CD4-positive, alpha-beta memory T cell (primary cell): ENCODE measurements at places on chromosomes 3 and 15. TPM values are rescaled to one million over a fixed set of nuclear protein-coding genes. Genes with fewer than 3 reads are reported as not detected.

Gene CHL1
- not detected for total RNA-seq

GRCh38 chr15:57059026-57059660, 140.7 kb downstream of the TCF12 start:
- H3K27me3 ChIP-seq = no peaks in the 10 kb centered on the region
- no peak overlapping the region for H3K27ac ChIP-seq
- peaks cover 3% of the 10 kb centered on the region for H3K4me1 ChIP-seq
- no peak overlapping the region for H3K4me3 ChIP-seq
- no peaks in the 10 kb centered on the region for H3K36me3 ChIP-seq
- no peak for DNase-seq

- DNase-seq = no peak
- no peaks in the 10 kb centered on the region for H3K27me3 ChIP-seq
- no peak overlapping the region for H3K4me3 ChIP-seq
- H3K27ac ChIP-seq = no peak overlapping the region
- no peaks in the 10 kb centered on the region for H3K4me1 ChIP-seq
Observed at GRCh38 chr3:11195721-11196332, 41.5 kb downstream of the HRH1 start.

- H3K27me3 ChIP-seq = no peaks in the 10 kb centered on the region
- H3K4me3 ChIP-seq = no peak overlapping the region
- H3K36me3 ChIP-seq = no peaks in the 10 kb centered on the region
- H3K27ac ChIP-seq = no peak overlapping the region
Observed at GRCh38 chr3:105465251-105465853, 98.6 kb downstream of the ALCAM start.

DNA sequence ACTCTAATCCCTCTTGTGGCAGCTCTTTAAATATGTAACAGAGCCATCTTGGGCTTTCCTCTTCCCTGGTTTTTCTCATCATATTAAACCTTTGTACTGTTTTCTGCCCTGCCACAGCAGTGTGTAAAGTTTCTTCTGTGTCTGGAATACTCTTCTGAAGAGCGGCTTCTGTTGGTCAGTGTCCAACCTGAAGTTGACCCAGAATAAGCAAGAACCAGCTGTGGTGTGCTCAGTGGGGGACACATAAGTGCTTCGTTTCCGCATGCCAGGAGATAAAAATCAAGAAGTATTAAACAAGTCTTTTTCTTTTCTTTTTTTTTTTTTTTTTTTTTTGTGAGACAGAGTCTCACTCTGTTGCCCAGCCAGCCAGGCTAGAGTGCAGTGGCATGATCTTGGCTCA, 173.2 kb upstream of the CHRM5 start:
- H3K27me3 ChIP-seq = no peaks in the 10 kb centered on the region
- no peak overlapping the region for H3K27ac ChIP-seq
- no peaks in the 10 kb centered on the region for H3K4me1 ChIP-seq
- H3K4me3 ChIP-seq = no peak overlapping the region
- no peak for DNase-seq

DNA sequence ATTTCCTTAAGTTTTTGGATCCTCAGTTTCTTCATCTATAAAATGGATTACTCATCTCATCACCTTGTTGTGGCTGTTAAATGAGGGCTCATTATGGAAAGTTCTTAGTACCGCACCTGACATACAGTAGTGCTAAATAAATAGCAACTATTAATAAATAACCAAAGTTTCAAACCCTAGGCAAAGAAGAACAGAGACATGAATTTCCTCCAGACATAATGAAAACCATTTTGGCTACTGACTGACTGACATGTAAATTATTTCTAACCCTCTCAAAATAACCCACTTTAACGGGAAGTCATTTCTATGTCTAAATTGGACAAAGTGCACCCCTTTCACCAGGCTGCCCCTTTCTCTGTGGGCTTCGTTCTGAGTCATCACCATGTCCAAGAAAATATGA, 17.4 kb upstream of the KLHL6 start:
- DNase-seq = no peak
- no peak overlapping the region for H3K27ac ChIP-seq
- peaks cover 2% of the 10 kb centered on the region for H3K4me1 ChIP-seq
- H3K36me3 ChIP-seq = no peaks in the 10 kb centered on the region

GRCh38 chr3:14368146-14368545, 34.3 kb upstream of the SLC6A6 start:
- no peak overlapping the region for H3K27ac ChIP-seq
- H3K36me3 ChIP-seq = no peaks in the 10 kb centered on the region
- H3K4me1 ChIP-seq = no peaks in the 10 kb centered on the region
- H3K27me3 ChIP-seq = no peaks in the 10 kb centered on the region

- no peaks in the 10 kb centered on the region for H3K27me3 ChIP-seq
- H3K4me3 ChIP-seq = no peak overlapping the region
- no peaks in the 10 kb centered on the region for H3K36me3 ChIP-seq
- no peak for DNase-seq
- H3K4me1 ChIP-seq = no peaks in the 10 kb centered on the region
- no peak overlapping the region for H3K27ac ChIP-seq
Observed at GRCh38 chr15:95715906-95716656, 614.4 kb upstream of the NR2F2 start.
